Stimulated activated CD4-positive, alpha-beta T cell treated with anti-CD3 and anti-CD28 coated beads, Interleukin-12 subunit alpha, Interleukin-12 subunit beta, amount 100 ng/mL, for 4 hours (primary cell): ENCODE measurements at places on chromosomes 4 and X.

- DNase-seq = peak; percentile 13
These were observed 13.1 kb upstream of the ACOT9 start for GRCh38 chrX:23756165-23756564.

GRCh38 chrX:38754102-38754790 is 47.0 kb upstream of the MID1IP1 start:
- peak; percentile 6 for DNase-seq

DNA sequence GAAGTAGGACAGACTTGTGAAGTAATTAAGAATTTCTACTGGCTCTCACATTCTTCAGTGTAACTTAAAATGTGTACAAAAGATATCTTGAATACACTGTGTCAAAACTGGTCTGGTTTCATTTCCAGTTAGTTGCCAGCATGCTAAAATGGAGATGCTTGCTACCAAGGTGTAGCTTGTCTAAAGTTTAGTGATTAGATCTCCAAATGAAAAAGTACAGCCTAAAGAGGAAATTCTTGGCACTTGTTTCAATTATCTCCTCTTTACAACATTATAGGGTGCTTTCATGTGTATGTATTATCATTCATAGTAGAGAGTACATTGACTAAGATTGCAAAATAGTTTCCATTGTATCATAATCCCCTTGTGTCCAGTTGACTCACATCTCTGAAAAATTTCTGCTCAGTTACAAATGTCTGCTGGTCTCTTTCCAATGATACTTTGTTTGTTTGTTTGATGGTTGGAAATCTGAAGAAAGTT is 97.3 kb upstream of the SPRY1 start:
- DNase-seq = no peak

DNA sequence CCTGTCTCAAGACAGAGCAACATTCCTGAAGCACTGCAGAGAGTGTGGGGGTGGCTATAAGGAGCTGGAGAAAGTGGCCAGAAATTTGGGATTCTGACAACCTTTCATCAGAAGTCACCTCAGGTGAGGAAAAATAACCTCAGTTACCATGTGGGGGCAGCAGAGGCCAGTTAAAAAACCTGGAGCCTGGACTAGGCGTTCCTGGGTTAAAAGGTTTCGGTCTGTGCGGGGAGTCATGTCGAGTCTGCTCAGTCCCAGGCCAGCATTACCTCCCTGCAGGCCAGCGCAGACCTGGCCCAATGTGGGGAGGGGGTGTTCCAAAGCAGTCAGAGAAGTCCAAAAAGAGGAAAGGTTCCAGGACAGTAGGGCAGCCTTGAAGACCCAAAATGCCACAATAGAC is 10.9 kb upstream of the NALF2 start:
- no peak for DNase-seq

DNA sequence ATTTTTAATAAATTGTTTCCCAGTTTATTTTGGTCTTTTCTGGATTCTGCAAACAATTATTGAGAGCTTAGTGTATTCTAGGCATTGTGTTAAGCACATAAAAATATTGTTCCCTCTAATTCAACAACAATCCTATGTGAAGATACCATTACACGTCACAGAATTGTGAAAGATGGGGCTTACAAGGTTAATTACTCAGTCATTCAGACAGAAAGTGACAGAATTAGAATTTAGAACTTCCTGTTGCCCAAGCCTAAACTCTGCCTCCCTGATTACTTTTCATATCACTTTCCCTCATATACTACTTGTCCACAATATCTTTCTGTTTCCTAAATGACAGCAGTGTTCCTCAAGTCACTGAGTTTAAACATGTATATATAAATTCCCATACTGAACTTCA is 186.7 kb upstream of the VEGFC start:
- DNase-seq = no peak

GRCh38 chr4:127959794-127960193 is 5.2 kb downstream of the MFSD8 start:
- no peak for DNase-seq

GRCh38 chr4:4923201-4923600 is 63.7 kb downstream of the MSX1 start:
- DNase-seq = no peak

DNA sequence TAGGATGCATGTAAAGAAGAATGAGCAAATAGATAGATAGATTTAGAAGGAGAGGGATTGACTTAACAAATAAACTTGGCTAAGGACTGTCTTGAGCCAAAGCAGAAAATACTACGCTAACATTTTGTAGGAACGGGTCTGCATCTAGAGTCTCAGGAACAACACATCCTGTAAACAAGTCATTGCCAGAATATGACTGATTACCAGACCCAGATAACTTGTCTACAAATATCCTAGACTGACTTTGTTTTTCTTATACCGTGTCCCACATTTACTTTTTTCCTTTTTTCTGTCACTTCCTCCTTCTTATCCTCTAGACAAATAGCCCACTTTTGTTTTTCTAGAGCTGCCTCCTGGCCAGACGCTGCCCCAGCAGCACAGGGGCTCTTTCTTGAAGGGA is 393.6 kb downstream of the PDGFC start:
- no peak for DNase-seq
